K562 (cell line): ENCODE measurements at places on chromosomes 1 and 21.

- no peak overlapping the region for H3K27ac ChIP-seq
- H3K27me3 ChIP-seq: peaks cover 38% of the 10 kb centered on the region
- no peak overlapping the region for H3K4me3 ChIP-seq
Observed at GRCh38 chr1:205351984-205352713, 4.6 kb downstream of the KLHDC8A start.

DNA sequence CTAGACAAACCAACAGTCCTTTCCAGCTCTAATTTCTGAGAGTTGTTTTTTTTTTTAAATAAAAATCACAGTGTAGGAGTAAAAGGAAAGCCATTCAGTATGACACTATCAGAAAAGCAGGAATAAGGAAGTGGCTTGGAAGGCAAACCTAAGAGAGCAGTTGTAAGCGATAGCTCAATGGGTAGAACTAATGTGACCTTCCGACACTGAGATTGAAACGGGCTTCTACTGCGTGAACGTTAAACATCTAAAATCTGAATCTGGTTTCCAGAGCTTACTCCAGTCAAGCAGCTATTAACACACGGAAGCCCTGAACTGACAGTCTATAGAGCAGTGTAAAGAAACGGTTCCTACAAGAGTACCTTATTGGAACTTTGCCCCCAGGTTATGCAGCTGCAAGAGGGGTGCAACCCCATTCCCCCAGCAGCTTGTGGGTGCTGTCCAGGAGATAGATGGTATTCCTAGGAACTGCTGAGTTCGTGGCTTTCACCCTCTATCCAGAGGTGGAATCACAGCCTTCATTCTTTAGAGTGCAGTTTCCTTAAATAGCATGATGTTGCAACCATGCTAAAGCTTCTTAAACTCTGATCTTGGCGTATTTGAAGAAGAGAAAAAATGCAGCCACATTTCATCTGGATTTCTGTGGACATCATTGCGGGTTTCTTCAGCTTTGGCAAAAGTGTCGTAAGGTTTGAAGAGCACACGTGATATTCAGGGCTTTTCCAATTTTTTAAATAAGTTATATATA, 3.3 kb upstream of the IRF2BP2 start:
- peaks cover 37% of the 10 kb centered on the region for H3K4me1 ChIP-seq
- peak; percentile 45 for DNase-seq
- peak overlapping the region; percentile 82; the same call in 2 of the 3 replicates for H3K27ac ChIP-seq

- no peak overlapping the region for H3K27ac ChIP-seq
- no peaks in the 10 kb centered on the region for H3K36me3 ChIP-seq
- no peak overlapping the region for H3K4me3 ChIP-seq
- H3K27me3 ChIP-seq: peaks cover 15% of the 10 kb centered on the region
Observed at GRCh38 chr1:34263406-34263805, 86.7 kb downstream of the C1orf94 start.

DNA sequence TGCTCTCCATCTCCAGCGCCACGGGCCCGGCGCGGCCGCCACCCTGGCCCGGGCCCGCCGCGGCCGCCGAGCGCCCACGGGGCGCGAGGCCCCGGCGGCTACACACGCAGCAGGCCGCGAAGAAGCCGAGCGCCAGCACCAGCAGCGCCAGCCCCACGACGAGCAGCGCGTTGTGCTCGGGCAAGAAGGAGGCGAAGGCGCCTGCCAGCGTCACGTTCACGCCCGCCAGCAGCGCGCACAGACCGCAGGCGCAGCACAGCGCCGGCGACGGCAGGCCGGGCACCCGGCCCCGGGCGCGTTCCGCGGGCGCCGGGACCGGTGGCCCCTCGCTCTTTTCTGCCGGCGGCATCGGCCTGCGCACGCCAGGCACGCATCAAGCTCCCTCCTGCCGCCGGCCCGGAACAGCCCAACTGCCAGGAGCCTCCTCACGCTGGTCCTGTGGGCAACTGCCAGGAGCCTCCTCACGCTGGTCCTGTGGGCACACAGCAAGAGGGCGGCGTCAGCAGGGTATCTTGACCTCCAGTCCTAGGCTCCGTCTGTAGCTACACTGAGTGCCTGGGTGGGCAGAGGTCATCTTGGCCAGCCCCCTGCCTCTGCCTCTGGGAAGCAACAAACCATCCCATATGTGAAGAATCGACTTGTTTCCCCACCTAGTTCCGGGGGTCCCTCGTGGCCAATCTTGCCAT, 18.1 kb downstream of the KNCN start:
- H3K36me3 ChIP-seq: no peaks in the 10 kb centered on the region
- H3K27ac ChIP-seq: no peak overlapping the region
- peaks cover 14% of the 10 kb centered on the region for H3K4me1 ChIP-seq

GRCh38 chr1:171110621-171111326, 20.1 kb downstream of the FMO3 start:
- H3K27me3 ChIP-seq: no peaks in the 10 kb centered on the region
- H3K4me3 ChIP-seq: no peak overlapping the region
- no peak overlapping the region for H3K27ac ChIP-seq
- no peaks in the 10 kb centered on the region for H3K36me3 ChIP-seq
- DNase-seq: no peak

DNA sequence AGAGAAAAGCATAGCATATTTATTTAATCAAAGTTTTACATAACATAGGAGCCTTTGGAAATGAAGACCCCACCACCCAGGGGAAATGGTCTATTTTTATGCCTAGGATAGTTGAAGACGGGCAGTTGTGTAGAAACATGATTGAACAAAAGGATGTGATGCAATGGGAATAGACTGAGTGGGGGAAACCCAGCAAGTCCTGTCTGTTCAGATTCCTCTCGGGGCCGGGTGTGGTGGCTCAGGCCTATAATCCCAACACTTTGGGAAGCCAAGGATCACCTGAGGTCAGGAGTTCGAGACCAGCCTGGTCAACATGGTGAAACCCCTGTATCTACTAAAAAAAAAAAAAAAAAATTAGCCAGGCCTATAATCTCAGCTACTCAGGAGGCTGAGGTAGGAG, 298.3 kb downstream of the MATN1 start:
- H3K27ac ChIP-seq: no peak overlapping the region
- H3K4me3 ChIP-seq: no peak overlapping the region
- H3K36me3 ChIP-seq: no peaks in the 10 kb centered on the region
- no peak for DNase-seq
- H3K27me3 ChIP-seq: 0 out of 3 replicates have a peak, but pooled peaks cover 2% of the 10 kb centered on the region

DNA sequence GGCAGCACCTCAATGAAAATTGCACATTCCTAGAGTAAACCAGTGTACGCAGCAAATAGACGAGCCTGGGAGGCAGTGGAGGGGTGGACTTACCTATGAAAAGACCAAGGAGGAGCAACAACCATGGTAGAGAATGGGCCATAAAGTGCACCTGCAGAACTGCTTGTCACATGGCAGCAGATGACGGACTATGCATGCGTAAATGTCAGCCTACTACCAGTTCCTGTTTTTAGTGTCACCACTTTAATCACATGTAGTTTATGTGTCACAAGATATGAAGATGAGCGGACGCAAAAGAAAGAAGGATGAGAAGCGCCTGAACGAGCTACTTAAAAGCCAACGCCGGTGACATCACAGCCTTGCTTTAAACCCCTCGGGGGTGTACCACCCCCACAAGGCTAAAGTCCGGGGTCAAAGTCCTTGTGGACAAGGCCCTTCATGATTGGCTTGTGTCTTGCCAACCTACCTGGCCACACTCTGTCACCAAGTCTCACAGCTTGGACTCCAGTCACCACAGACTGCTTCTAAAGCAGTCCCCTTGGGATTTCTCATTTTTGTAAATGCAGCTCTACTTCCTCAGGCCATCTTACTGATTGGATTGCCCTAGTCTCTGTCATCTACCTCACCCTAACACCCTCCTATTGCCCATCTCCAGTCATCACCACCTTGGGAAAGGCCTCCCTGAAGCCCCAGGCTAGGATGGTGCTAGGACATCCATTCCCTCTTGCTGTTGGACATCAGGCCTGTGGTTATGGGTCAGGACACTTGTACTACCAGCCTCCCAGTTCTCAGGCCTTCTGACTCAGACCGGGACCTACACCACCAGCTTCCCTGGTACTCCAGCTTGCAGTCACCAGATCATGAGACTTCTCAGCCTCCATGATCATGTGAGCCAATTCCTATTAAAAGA, 6.0 kb upstream of the LY9 start:
- H3K27me3 ChIP-seq: peaks cover 15% of the 10 kb centered on the region
- H3K4me1 ChIP-seq: no peaks in the 10 kb centered on the region
- no peak overlapping the region for H3K27ac ChIP-seq
- H3K4me3 ChIP-seq: no peak overlapping the region

DNA sequence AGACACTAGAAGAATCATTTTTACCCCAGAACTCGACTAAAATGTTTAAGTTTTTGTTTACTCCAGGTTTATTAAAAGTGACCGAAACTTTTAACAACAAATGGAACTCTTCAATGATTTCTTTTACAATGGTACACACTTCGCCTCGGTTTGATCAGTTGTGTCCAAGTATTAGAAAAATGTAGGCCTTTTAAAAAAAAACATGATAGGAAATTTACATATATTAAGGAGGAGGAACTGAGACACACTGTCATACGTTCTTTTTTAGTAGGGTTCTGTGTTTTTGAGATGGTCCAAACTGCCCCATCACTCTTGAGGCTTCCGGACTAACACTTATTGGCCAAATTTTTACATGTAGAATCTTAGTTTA, 1.3 kb downstream of the PRDM2 start:
- no peaks in the 10 kb centered on the region for H3K36me3 ChIP-seq
- peaks cover 27% of the 10 kb centered on the region; the same call in 2 of the 3 replicates for H3K27me3 ChIP-seq
- no peak for DNase-seq
- H3K4me3 ChIP-seq: no peak overlapping the region
